Mesothelial cell of epicardium (in vitro differentiated cells): ENCODE measurements at places on chromosomes 1 and 21. TPM values are rescaled to one million over a fixed set of nuclear protein-coding genes. Genes with fewer than 3 reads are reported as not detected.

DNA sequence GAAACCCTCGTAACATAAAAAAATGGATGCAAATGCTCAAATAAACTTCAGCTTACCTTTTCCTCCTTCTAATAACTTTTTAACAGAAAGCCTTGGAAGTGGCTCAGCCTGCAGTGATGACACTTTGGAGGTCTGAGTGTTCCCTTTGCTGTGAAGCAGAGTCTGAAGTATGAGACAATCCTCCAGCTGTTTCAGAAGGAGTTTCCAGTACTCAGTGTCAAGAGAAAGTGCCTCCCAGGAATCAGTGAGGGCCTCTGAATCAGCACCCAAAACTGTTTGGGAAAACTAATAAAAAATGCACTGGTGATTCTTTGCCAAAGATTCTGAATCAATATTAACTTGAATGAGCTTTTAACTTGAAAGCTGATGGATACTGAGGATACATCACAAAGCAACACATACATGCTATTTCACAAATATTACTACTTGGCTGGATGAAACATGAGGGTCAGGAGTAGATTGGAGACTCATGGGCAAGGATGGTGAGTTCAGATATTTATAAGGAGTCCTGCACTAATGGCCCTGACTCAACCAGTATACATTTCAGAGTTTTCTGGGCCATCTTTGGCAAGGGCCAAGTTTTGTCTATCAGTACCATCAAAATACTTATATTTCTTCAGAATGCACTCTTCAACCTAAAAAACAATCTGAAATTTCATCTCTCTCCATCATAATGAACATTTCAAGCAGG lies 77.0 kb downstream of the IARS2 start:
- no peak for DNase-seq

- DNase-seq = no peak
Observed at GRCh38 chr1:211708006-211708405, 32.6 kb upstream of the NEK2 start.

F13B gene
- total RNA-seq = not detected in 3 replicates

GRCh38 chr1:152884085-152884484 lies 6.0 kb downstream of the SMCP start:
- DNase-seq = no peak

DNA sequence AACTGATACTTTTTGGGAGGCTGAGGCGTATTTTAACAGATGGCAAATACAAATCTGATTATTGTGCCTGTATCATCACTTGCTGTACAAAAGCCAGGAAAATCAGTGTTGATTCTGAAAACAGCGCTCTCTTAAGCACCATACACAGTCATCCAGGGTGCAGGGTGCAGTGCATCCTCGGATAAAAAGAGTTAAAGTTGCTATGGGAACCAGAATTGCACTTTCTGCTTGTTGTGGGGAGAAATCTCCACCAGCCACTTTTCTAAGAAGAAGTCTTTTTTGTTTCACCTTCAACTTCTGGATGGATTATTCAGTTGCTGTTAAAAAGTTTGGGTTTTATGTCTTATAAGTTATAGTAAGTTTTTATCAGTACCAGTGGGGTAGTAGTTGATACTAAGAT lies 3.8 kb downstream of the LAMC1 start:
- no peak for DNase-seq

- DNase-seq = no peak
Observed at GRCh38 chr1:246971090-246971721, 36.7 kb downstream of the ZNF695 start.

DNA sequence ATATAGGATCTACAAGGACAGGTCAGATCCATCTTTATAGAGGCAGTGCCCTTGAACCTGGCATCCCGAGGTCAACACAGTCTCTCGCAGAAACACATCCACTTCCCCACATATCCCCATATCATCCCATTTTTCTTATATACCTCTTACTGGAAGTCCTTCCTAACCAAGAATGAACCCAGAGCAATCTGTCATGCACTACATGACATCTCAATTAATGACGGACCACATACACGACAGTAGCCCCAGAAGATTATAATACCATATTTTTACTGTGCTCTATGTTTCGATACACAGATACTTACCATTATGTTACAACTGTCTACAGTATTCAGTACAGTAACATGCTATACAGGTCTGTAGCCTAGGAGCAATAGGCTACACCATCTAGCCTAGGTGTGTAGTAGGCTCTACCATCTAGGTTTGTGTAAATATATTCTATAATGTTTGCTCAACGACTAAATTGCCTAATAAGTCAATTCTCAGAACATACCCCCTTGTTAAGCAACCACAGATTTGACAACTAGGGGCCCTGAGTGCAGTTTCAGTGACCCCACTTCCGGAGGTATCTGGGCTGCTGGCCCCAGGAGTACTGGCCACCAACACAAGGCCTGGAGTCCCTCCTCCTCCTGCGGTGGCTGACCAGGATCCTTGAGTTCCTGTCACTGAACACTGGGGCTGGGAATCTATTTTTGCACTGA lies 28.1 kb downstream of the PTPN14 start:
- no peak for DNase-seq

GRCh38 chr1:237091691-237092090 lies 49.7 kb downstream of the RYR2 start:
- no peak for DNase-seq

GRCh38 chr21:39125752-39126485 lies 57.3 kb downstream of the PSMG1 start:
- no peak for DNase-seq

- DNase-seq = no peak
Observed at GRCh38 chr1:85196358-85196757, 4.5 kb downstream of the SYDE2 start.

- no peak for DNase-seq
Observed at GRCh38 chr1:39139723-39140360, 64.7 kb upstream of the MACF1 start.

DNA sequence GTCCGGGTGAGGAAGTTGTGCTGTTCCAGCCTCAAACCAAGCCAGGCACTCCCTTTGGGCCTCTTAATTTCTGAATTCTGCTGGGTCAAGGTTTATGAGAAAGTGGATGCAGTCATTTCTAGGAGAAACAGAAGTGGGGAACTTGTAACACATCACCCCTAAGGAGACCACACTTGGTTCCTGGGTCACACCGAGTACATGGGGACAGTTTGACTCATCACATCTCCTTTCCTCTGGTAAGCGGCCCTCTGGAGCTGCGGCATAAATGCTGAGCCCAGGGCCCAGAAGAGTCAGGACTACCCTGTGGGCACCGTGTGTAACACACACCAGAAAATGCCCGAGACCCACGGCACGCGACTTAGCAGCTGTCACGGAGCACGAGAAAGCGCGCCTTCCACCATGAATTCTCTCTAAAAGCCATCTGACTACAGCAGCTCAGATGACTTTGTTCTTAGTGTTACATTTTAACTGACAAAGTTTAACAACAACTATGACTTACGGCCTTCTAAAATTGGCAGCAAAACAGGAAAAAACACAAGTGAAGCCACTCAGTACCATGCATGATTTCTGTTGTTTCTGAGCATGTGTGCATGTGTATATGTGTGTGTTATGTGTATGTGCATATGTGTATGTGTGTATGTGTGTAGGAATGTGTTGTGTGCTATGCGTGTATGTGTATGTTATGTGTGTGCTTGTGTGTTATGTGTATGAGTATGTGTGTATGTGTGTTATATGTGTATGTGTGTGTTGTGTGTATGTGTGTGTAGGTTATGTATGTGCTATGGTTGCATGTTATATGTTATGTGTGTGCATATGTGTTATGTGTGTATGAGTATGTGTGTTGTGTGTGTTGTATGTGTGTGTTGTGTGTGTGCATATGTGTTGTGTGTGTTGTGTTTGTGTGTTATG lies 50.8 kb downstream of the TOMM20 start:
- DNase-seq = no peak

- no peak for DNase-seq
Observed at GRCh38 chr1:166197141-166197540, 30.3 kb upstream of the FAM78B start.

GRCh38 chr1:69483246-69483645 lies 84.5 kb upstream of the LRRC7 start:
- no peak for DNase-seq

DNA sequence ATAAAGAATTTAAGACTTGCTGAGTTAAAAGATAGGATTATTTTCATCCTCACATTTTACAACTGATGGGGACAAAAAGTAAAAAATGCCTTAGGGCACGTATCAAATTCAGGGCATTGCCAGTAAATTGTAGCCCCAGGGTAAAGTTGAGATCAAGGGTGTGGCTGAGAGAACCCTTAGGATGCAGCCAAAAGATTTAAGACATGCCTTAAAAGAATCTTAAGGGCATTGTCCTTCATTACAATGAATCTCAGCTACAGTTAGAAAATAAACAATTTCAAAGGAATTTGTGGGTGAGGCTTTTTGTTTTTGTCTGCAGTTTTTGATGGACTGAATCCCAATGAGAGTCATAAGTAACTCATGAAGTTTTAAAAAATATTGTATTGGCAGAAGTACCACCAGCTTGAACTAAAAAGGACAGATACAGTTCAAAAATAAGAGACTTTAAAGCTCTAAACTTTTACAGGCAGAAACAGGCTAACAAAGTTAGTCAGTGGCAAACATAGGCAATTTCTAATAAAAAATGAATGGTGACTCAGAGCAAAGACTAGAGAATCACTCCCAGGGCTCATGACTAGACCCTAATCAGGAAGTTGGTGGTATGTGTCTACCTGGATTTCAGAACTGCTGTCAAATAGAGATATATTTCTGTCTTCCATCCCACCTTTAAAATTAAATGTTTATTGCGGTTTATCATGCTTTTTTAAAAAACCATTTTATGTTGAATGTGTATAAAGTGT lies 165.1 kb upstream of the SNX7 start:
- DNase-seq = no peak

DNA sequence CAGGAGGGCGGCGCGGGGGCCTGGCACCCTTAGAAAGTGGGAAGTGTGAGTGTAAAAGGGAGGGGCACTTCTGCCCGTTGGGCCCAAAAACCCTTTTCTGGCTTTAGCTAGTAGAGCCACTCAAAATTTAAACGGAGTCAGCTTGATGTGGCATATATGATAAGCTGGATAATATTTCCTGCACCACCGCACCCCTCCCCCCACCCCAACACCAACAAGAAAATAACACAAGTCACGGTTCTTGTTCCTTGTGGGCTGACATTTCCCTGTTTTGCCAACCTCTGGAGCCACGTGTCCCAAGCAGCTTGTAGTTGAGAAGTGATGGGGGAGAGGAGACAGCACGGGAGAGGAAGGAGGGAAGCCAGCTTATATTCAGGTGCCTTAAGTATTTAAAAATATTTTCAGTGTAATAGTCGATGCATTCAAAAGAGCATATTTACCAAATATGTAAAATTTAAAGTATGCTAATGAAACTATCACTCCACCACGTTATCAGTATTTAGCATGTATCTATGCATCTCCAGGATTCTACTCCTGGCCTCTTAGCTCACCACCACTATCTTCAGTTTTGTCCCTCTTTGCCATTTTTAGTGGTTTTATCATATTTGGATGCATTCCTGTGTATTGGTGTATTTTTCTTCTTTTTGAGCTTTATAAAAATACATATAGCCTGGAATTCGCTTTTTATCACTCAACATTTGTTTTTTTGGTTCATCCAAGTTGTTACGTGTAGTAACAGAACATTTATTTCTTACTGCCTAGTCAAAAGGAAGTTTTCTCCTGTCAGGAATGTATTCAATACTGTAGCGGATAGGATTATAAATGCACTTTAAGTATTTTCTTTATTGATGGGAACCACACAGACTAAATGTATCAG lies 773 bp upstream of the DDX59 start:
- DNase-seq = no peak

AMY1C gene
- total RNA-seq = not detected in 3 replicates

GRCh38 chr1:21762022-21762404 lies 20.9 kb downstream of the USP48 start:
- no peak for DNase-seq

LAX1 gene
- total RNA-seq = 0.07 TPM in 1 of 3 replicates, not detected in the others

- no peak for DNase-seq
Observed at GRCh38 chr1:35557118-35557610, at the start of gene KIAA0319L. KIAA0319L (minus strand) TSS chr1:35557403; CDS start chr1:35554491, 2,912 bp downstream.

OR2L8 gene
- total RNA-seq = not detected in 3 replicates

DNA sequence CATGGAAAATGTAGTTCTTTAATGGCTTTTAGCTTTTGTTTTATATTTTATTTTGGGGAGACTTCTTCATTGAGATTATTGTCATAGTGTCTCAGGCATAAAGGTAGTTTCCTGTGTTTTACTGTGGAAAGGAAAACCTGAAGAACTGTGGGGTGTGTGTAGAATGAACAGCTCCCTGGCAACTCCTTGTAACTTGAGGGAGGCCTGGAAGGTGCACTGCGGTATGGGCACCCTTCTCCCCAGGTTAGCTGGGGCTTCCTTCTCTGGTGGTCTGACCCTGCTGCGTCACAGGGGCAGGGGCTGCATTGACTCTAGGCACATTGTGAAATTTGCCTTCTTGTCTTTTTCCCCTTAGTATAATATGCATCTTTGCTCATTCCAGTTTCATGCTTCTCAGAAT lies 1.7 kb downstream of the ATP1B1 start:
- no peak for DNase-seq

DNA sequence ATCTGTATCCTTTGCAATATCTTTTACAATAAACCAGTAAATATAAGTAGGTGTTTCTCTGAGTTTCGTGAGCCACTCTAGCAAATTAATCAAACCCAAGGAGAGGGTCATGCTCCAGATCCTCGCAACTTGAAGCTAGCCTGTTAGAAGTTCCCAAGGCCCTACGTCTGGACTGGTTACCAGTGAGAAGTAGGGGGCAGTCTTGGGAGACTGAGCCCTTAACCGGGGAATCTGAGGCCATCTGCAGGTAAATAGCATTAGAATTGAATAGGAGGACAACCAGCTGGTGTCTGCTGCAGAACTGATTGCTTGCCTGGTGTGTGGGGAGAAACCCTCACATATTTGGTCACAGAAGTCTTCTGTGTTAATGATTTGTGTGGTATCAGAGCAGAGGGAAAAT lies 190.5 kb downstream of the RYR2 start:
- no peak for DNase-seq

SMIM12 gene
- total RNA-seq = 24.3 to 27.4 TPM (median 24.6 TPM) in 3 replicates

DNA sequence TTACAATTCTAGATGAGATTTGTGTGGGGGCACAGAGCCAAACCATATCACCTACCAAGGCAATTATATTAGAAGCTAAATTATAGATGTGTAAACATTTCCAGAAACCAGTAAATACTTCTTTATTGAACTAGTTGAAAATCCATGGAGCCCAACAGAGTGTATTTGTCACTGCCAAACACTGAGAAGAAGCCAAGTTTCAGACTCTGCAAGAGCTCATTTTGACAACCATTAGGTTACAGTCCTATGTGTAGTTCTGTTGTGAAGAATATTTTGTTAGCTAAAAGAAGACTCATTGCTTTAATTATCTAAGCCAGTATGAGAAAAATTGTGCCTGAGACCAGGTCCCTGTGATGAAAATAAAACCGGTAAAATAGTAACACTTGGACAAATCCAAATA lies 358.9 kb upstream of the SGIP1 start:
- no peak for DNase-seq

HCRTR1 gene
- 0.71 to 1.1 TPM (median 0.98 TPM) in 3 replicates for total RNA-seq

DNA sequence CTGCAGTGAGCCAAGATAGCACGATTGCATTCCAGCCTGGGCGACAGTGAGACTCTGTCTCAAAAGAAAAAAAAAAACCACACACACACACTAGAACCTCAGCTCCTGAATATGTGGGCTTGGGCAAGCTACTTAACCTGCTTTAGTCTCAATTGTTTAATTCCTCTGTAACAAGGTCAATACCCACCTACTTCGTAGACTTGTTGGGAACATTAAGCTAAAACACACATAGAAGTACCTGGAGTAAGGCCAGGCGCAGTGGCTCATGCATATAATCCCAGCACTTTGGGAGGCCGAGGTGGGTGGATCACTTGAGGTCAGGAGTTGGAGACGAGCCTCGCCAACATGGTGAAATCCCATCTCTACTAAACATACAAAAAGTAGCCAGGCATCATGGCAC lies 77.1 kb downstream of the CLSTN1 start:
- no peak for DNase-seq
